ENCODE measurements at places on chromosomes 4 and X.

DNA sequence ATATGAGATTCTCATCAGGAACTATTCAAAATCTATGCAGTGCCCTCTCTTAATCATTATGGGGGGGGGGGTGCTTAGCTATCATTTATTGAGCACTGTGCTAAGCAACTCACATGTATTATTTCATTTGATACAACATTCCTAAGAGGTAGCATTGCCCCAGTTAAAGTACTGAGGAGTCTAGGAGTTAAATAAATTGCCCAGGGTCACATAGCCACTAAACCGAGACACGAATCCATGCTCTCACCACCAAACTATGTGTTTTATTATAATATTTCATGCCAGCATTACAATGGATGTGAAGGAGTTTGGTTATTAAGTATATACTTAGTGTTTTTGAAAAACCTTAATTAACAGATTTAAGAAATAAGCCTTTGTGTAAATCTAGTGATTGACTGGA lies 131.4 kb downstream of the CBR4 start:
- DNase-seq: peak; percentile 37

- DNase-seq: no peak
These were observed 132.1 kb upstream of the NEIL3 start for GRCh38 chr4:177177541-177178081.

GRCh38 chr4:139188648-139189416 lies 11.8 kb upstream of the ELF2 start:
- DNase-seq: no peak

- DNase-seq: no peak
These were observed 19.0 kb upstream of the PAGE4 start for GRCh38 chrX:49809891-49810632.

- no peak for DNase-seq
These were observed 43.8 kb downstream of the SULT1B1 start for GRCh38 chr4:69716654-69717053.

- DNase-seq: peak; percentile 47
These were observed 172.2 kb downstream of the PPARGC1A start for GRCh38 chr4:23717528-23718248.

- no peak for DNase-seq
These were observed 69.4 kb upstream of the AFAP1 start for GRCh38 chr4:8009097-8009496.

DNA sequence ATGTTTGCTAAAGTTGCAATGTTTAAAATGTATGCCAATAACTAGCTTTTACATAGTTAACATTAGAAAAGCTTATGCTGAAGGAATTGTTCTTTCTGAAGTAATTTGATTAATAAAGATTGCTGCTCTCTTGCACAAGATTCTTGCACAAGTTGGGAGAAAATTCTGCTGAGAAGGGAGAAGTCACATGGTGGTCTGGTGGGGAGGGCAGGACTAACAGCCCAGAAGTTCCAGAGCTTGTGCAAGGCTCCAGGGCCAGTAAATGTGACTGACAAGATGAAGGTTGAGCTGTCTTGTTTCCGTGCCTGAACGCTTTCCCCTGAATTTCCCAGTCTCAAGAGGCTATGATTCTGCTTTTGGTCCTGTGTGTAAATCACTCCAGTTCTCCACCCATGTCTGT lies 112.9 kb upstream of the VCX start:
- no peak for DNase-seq

- no peak for DNase-seq
These were observed 58.7 kb upstream of the EMCN start for GRCh38 chr4:100576570-100576969.

DNA sequence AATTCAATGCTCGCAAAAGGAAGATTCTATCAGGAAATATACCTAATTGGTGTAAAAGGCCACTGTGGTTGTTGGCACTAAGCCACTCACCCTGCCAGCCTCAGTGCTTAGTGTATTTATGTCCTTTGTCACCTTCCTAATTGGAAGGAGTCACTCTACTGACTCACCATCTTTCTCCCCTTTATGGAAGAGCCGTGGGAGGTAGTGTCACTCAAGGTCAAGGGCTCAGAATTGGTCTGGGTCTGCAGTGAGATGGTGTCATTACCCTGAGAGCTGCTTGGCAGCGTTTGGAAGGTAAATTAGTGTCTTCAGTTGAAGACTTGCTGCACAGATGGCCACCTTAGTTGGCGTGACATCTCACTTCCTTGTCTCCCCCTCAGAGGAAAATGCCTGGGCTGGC lies 41.7 kb upstream of the CDKN2AIP start:
- peak; percentile 57 for DNase-seq

DNA sequence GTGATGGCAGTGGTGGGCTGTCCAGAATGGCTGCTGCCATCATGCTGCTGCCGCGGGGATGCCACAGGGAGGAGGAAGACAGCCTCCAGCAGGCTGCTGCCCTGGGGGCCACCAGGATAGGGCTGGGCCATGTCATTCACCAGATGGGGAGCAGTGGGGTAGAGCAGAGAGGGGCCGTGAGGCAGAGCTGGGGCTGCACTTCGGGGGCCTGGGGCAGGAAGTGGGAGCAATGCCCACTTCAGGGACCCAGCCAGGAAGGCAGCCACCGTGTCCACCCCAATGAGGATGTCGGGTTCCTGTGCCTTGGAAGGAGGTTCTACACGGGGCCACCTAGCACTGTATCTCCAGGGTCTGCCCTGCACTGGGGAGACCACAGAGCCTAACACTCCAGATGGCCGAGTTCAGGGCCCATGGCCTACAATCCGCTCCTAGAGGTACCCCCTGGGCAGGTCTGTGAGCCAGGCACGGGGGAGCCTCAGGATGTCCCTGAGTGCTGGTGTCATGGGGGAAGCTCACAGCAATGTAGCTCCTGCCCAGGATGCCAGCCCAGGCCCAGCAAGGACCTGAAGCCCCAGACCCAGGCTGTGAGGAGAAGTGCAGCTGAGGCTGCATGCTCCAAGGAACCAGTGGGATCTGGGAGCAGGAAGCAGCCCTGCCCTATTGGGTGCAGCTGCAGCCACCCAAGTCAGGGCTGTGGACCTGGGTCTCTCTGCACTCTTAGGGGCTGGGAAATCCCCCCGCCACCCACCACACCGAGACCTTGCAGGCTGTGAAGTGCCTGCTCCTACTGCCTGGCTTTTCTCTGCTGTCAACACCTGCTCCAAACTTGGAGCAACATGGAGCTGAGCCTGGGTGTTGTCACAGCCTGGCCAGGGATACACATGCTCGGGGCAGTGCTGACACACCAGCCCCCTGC lies 140.3 kb downstream of the PDHA2 start:
- DNase-seq: no peak

GRCh38 chr4:83255584-83255983 lies 29.0 kb downstream of the COQ2 start:
- peak; percentile 66 for DNase-seq

DNA sequence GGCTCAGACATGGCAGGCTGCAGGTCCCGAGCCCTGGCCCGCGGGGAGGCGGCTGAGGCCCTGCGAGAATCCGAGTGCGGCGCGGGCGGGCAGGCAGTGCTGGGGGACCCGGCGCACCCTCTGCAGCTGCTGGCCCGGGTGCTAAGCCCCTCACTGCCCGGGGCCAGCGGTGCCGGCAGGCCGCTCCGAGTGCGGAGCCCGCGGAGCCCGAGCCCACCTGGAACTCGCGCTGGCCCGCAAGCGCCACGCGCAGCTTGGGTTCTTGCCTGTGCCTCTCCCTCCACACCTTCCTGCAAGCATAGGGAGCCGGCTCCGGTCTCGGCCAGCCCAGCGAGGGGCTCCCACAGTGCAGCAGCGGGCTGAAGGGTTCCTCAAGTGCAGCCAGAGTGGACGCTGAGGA lies 97.5 kb downstream of the QDPR start:
- DNase-seq: no peak

DNA sequence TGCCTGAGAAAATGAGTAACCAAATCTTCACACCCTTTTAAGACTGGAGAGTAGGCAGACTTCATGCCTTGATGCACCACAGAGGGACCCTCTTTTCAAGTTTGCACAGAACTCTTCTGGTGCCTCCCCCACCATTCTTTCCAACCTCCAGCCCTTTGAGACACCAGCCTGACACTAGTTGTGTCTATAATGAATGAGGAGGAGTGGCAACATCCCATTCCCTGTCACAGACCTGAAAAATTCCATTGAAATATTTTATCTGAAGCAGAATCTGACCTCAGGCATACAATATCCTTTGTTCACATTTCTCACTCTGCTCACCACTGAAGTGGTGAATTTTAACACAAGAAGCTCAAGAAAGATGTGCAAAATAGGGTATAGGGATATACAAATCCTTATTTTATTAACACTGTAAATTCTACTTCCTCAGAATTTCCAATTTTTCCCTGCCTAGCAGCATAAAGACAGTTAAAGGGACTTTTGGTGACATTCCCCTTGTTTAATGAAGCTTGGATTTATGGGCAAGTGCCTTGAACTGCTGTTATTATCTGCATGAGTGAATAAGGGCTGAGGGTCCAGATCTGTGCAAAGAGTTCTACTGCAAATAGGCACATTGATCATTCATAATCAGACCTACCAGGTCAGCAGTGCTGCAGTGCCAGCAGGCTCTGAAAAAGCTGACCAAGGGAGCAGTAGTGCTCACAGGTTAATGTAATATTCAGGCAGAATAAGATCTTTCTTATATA lies 149.9 kb upstream of the PAQR3 start:
- no peak for DNase-seq

GRCh38 chr4:180696460-180697092 lies 1546.6 kb upstream of the TENM3 start:
- DNase-seq: no peak

DNA sequence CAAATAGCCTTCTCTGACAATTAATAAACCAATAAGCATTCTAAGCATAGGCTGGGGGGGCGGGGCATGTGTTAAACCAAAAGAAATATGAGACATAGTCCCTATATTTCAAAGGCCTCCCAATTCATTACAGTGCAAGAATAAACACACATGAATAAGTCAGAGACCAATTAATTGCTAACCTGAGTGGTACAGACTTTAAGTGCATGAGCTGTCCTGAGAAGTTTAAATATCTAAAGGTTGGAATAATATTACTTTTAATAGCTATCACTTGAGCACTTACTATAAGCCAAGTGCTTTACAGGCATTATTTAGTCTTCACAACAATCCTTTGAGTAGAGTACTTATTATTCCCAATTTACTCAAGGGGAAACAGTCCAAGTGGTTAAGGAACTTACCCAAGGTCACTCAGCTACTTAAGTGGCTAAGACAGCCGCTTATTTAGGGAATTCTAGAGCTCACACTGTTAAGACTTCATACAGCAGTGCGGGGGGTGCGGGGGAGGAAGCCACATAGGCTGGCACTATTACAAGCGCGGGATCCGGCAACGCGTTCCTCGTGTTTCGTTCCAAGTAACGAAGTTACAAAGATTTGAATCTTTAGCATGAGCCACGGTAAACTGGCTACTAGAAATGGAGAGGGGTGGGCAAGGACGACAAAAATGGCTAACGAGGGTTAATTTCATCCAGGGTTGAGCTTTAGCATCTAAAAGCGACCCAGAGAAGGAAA lies 1.4 kb downstream of the THOC2 start:
- peak; percentile 49 for DNase-seq

- no peak for DNase-seq
These were observed 61.3 kb upstream of the GPRIN3 start for GRCh38 chr4:89368861-89369260.

GRCh38 chr4:118783887-118784286 lies 52.0 kb downstream of the SEC24D start:
- no peak for DNase-seq

- DNase-seq: no peak
These were observed 509 bp downstream of the CXXC4 start for GRCh38 chr4:104494185-104494584.

DNA sequence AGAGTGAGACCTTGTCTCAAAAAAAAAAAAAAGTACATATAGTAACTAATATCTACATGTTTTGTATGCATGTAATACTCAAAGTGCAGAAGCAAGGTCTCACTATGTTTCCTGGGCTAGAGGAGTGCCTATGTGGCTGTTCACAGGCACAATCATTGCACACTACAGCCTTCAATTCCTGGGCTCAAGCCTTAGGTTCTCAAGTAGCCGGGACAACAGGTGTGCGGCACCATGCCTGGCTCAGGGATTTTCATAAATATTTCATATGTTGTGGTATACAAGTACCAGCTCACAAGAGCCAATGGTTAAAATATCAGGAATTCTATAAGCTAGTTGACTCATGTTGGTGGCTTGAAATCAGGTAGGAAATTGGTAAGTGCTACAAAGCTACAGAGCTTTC lies 94.8 kb downstream of the LARP7 start:
- DNase-seq: no peak

GRCh38 chr4:76188149-76188548 lies 25.5 kb downstream of the SCARB2 start:
- no peak for DNase-seq

GRCh38 chr4:156775813-156776212 lies 195.8 kb downstream of the PDGFC start:
- no peak for DNase-seq

GRCh38 chr4:121070696-121071639 lies 1.4 kb downstream of the NDNF start:
- DNase-seq: no peak

DNA sequence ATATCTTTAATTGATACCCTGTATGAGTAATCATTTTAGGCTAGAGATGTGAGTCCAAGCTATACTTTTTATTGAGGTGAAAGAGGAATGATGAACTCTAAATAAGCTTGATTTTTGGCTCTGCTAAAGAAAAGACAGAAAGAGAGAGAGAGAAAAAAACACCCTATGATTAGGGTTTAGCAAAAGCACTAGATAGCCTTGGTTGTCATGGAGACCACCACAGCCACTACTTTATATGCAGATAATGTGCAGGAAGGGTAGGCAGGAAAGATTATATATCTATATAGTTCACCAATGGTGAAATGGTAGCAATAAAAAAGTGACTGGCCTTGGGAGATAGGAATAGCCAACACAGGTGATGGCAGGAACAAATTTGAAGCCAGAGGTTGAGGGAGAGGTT lies 69.9 kb upstream of the CAMK2D start:
- no peak for DNase-seq

DNA sequence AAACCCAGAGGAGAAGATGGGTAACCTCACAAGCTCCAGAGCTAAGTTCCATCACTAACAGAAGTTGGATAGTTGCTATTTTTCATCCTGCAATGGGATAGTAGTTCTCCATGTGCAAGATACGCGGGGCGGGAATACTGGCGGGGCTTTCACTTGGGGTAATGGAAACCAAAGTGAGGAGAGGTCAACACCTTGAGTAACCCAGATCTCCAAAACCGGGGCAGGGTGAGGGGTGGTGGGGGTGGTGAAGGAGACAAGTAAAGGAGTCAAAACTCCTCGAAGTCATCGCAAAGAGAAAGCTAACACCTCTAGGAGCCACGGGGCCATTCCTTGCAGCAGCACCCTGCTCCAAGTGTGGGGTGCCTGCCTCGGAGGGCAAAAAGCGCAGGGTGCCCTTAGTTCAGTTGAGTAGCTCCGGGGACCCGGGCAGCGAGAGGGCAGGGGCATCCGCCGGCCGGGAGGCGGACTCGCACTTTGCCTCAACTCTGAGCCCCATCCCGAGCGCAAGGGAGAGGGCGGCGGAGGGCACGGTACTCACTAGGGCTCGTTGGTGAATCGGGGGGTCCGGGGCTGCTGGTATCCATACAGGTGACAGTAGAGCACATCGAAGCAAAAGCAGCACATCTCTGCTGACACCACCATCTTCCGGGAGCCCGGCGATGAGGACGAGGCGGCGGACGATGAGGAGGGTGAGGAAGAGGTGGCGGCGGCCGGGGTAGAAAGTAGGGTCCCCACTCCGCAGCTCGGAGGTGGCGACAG lies 645 bp downstream of the AMMECR1 start:
- DNase-seq: peak; percentile 32

GRCh38 chrX:153885968-153886903 lies at the start of gene L1CAM:
TSS of gene L1CAM (minus strand) at chrX:153886173. CDS start at chrX:153875836, 10,337 bp downstream.
- DNase-seq: no peak

Data from RKO (cell line).